ENCODE measurements at places on chromosomes 4 and X. TPM values are rescaled to one million over a fixed set of nuclear protein-coding genes. Genes with fewer than 3 reads are reported as not detected.
A peak's percentile ranks its signal among the peaks of the same experiment; 100 is the strongest.

DNA sequence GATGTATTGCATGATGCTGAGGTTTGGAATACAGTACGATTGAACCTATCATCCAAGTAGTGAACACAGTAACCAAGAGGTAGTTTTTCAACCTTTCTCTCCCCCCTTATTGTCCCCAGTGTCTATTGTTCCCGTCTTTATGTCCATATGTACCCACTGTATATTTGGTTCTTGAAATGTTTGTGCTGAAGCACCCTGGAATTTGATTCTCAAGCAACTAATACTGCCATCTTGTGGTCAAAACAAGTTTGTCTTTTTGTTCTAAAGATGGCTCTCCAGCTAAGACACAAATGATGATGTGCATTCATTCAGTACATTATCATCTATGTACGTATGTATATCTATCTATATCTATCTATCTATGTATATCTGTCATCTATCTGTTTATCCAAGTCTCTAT lies 33.5 kb upstream of the DCX start:
- peak; percentile 73 for DNase-seq

The RADX gene
- 2.8 TPM for total RNA-seq

DNA sequence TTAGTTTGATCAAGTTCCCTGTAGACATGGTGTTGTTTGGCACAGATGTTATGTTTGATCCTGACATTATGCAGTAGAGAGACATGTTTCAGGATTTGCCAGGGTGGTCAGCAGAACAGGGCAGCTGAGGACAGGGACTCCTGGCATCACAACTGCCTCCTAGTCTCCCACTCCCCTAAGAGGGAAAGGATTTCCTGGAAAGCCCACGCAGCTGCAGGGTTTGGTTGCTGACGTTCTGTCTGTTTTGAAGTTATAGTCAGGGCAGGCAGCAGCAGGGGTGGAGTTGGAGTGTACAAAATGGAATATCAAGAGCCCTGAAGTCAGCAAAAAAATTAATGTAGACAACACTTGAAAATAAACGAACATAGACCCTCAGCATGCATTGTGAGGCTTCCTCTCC lies 125.4 kb downstream of the CPE start:
- DNase-seq, result no peak

DNA sequence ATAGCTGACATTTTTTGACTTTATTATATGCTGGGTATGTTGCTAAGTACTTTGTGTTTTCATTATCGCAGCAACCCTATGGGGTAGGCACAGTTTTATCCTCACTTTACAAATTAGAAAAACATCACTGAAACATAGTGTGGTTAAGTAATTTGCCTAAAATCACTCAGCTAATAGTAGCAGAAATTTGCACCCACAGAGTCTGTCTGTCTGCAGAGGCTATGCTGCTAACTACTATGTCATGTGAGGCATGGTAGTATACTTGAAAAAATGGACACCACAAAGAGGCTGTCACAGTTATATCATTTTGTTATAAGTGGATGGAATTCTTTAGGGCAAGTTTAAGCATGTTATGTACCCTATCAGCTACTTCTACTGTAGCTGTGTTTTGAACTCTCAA lies 69.0 kb downstream of the STAG2 start:
- no peak for DNase-seq

DNA sequence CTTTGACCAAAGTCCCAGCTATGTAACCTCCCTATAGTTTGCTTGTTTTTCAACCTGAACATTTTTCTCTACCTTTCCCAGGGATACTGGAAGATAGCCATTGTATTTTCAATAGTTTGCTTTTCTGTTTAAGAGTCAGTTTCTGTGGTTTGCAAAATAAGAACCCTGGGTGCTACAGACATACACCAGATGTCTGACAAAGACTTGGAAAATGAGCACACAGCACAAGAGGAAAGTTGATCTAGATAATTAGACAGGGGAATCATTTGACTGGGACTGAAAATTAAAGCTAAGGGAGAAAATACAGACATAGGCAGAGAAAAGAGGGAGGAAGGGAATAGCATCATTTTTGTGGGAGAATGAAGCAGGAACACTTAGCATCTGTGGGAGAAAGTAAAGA lies 218.3 kb upstream of the CNKSR2 start:
- no peak for DNase-seq
